Liver (tissue), 10 donors: ENCODE measurements at places on chromosomes 2 and 18. TPM values are rescaled to one million over a fixed set of nuclear protein-coding genes. Genes with fewer than 3 reads are reported as not detected.
A peak's percentile ranks its signal among the peaks of the same experiment; 100 is the strongest.

Gene SCN2A
- 0.33 TPM for total RNA-seq

Gene TEX261
- total RNA-seq, result 15.0 TPM

Gene DOCK10
- total RNA-seq, result 15.3 TPM

GRCh38 chr18:56036741-56037140, 448.7 kb upstream of the TCF4 start:
- no peak overlapping the region for H3K27ac ChIP-seq
- no peaks in the 10 kb centered on the region for H3K36me3 ChIP-seq
- no peak overlapping the region for H3K4me3 ChIP-seq
- H3K27me3 ChIP-seq, result no peaks in the 10 kb centered on the region
- DNase-seq, result no peak
- H3K4me1 ChIP-seq, result no peaks in the 10 kb centered on the region

DNA sequence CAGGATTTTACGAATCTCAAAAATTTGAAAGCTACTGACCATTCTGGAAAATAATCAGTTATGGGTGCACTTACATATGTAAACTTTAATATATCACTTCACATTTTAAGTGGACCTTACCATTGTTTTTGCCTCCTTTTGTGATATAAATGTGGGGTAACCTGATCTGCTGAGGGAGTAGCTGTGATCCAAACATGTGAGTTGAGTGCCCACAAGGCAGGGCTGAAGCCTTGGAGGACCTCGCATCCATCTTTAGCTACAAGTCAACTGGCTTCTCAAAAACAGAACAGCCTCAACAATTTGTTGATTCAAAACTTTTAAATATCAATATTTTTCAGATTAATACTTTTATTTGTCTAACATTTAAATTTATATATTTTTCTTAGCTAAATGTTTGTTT, 178.2 kb downstream of the PLCL1 start:
- H3K27ac ChIP-seq, result no peak overlapping the region
- H3K27me3 ChIP-seq, result no peaks in the 10 kb centered on the region
- no peaks in the 10 kb centered on the region for H3K4me1 ChIP-seq

DNA sequence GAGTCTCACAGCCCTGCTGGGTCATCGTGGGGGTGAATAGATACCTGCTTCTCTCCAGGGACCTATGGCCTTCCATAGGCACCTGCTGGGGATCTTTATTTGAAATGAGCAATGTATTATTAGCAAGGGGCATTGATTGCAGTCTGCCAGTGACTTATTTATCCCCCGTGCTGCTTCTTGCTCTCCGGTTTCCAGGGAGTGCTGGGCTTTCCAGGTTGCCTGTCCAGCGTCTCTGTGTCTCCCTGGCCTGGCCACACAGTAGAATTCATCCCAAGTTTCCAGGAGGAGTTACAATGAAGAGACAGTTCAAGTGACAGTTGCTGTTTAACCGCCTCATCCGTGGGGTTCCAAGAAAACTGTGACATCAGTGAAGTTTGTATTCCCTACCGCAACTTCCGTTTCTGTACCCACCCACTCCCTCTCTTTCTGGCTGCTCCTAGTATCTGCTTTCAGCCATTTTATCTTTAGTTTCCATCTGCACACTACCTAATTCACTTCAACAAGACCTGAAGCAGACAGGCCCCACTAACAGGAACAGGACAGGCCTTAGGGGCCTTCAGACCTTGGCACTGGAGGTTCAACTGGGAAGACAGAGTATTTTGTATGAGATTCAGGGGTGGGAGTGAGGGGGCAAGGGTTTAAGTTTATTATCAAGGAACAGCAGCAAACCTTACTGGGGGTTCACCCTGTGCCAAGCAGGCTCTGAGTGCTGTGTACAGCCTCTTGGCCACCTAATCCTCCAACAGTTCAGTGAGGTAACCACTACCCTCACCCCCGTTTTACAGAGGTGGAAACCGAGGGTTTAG, 134.8 kb downstream of the PRKCE start:
- H3K4me3 ChIP-seq, result no peak overlapping the region
- no peaks in the 10 kb centered on the region for H3K36me3 ChIP-seq
- no peak for DNase-seq
- no peaks in the 10 kb centered on the region for H3K4me1 ChIP-seq
- H3K27me3 ChIP-seq, result no peaks in the 10 kb centered on the region

DNA sequence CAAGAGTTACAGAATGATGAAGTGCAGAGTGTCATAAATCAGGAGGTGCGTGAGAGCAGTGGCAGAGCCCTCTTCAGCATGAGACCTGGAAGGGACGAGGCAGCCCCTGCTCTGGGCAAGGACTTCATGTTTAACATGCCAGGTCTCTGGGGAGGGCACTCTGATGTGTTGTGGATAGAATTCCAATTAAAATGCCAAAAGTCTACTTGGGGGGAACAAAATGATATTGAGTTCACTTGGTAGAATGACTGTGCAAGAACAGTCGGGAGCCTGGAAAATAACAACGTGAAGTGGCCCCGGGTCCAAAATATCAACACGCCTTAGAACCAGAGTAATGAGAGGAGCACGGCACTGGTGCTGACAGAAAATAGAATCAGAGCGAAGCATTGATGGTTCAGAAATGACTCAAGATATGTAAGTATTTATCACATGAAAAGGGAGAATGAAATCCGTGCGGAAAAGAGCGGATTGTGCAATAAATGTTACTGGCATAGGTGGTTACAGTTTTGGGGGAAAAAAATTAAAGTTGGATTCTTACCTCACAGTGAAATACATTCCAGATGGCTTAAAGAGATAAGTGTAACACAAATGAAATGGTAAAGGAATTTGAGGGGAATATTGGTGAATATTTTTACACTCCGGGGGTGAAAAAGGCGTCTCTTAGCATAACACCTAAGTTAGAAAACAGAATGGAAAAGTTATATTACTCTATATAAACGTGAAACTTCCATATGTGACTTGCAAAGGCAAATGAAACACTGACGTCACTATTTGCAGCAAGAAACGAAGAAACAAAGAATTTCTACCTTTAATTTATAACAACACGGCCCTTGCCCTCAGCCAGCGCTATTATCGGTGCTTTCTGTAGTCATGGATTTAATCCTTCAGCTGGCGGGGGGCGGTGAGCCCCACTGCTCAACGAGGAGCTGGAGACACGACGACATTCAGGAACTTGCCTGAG, 159.4 kb upstream of the TWIST2 start:
- DNase-seq, result no peak
- H3K27ac ChIP-seq, result no peak overlapping the region
- no peaks in the 10 kb centered on the region for H3K36me3 ChIP-seq
- no peaks in the 10 kb centered on the region for H3K4me1 ChIP-seq

DNA sequence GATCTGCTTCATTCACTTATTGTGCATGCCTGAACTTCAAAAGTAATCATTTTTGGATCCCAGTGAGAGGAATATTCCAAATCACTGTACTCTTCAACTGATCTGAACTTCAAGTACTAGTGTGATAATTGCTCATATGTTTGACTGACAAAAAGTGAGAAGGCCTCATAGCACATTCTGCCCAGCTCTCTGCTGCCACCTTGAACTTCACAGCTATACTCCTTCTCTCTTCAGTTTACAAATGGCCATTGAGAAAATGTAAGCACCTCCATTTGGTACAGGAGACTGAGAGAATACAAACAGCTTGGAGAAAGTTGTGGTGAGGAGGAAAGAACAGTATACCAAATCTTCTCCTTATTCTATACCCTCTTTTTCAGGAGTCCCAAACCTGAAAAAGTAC, 946.0 kb upstream of the CHAC2 start:
- H3K27me3 ChIP-seq, result no peaks in the 10 kb centered on the region

- H3K27me3 ChIP-seq, result no peaks in the 10 kb centered on the region
- H3K4me1 ChIP-seq, result no peaks in the 10 kb centered on the region
- DNase-seq, result no peak
- H3K4me3 ChIP-seq, result no peak overlapping the region
- peak overlapping the region; percentile 23 for H3K27ac ChIP-seq
- no peaks in the 10 kb centered on the region for H3K36me3 ChIP-seq
Observed at GRCh38 chr2:152499896-152500735, 165.1 kb downstream of the FMNL2 start.

GRCh38 chr2:16223161-16223840, 283.0 kb downstream of the MYCN start:
- H3K36me3 ChIP-seq, result no peaks in the 10 kb centered on the region
- no peaks in the 10 kb centered on the region for H3K27me3 ChIP-seq
- H3K27ac ChIP-seq, result no peak overlapping the region
- H3K4me3 ChIP-seq, result no peak overlapping the region
- no peak for DNase-seq

GRCh38 chr2:111534910-111535352, 349.1 kb downstream of the ANAPC1 start:
- no peaks in the 10 kb centered on the region for H3K36me3 ChIP-seq
- no peaks in the 10 kb centered on the region for H3K4me1 ChIP-seq
- H3K4me3 ChIP-seq, result no peak overlapping the region
